Stimulated activated CD4-positive, alpha-beta T cell treated with anti-CD3 and anti-CD28 coated beads, Interleukin-1b, Interleukin-23, amount 100 ng/mL, for 24 hours (primary cell): ENCODE measurements at places on chromosomes 12 and 14.

DNA sequence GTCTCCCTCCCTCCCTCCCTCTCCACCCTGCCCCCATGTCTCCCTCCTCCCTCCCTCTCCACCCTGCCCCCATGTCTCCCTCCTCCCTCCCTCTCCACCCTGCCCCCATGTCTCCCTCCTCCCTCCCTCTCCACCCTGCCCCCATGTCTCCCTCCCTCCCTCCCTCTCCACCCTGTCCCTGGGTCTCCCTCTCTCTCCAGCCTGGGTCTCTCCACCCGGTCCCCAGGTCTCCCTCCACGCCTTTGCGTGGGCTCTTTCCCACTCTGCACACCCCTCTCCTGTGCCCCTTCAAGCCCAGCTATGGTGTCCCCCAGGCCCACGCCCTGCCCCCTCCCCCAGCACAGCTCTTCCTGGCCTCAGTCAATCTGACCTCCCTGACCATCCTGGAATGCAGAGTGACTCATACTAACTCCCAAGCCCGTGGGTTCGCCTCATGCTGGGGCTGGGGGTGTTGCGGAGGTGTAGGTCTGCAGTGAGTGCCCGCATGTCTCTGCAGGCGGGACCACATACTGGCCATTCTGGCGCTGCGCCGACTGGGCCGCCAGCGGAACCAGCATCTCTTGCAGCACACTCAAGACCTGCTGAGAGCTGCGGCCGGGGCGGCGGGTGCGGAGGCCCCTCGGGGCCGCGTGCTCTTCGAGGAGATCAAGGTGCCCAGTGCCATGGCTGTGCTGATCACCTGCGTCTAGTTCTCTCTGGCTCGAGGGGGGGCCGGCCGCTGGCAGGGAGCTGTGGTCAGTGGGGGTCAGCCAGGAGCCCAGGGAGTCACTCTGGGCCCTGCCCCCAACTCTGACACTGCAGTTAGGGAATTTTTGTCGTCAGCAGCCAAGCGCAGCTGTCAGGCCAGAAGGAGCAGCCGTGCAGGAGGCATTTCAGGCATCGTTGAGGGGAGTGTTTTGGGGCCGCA is 13.5 kb upstream of the TNFAIP2 start:
- DNase-seq, result no peak

DNA sequence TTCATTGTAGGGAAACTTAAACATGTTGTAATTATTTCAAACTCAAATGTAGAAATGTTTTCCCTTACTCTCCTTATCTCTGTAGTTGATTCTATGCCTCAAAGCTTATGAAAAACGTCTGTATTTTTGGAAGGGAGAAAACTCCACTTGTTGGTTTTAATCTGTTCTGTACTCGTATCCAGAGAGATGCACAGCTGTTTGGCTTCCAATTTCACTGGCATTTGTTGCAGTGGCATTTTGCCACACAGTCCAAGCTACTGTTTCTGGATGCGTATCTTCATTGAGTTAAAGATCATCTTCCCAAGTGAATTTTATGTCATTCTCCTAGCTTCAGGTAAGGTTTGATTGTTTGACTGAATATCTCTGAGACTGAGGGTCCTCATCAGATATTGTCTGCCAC is 481.4 kb downstream of the TRHDE start:
- DNase-seq, result no peak

- no peak for DNase-seq
Measured at GRCh38 chr12:68765696-68766095, 19.7 kb downstream of the SLC35E3 start.

DNA sequence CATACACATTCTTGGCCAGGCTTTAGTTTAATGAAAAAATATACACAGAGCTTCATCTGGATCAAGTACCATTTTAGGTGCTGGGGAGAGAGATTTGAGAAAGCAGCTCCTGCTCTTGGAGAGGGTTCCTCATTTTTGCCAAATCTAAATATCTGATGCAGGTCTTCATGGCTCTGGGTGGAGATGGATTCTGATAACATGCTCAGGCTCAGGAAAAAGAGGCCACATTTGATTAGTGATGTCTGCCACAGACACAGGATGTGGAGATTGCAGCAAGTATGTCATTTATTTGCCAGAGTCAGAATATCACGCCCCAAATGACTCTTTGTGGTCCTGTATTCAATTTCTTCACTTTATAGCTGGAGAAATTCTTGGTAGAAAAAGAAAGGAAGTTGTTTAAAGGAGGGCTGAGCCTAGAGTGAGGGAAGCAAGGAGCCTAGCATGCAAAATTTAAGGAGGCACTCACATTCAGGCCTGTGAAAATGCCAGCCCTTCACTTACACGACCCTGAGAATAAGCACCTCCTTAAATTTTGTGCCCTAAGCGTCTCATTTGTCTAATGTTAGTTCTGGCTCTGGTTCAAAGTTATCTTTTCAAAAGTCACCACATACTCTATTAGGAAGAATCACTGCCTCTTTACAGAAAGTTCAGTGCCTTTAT is 492.9 kb upstream of the TBX3 start:
- DNase-seq, result no peak

GRCh38 chr12:28191051-28192048 is 1.1 kb downstream of the CCDC91 start:
- peak; percentile 4 for DNase-seq

DNA sequence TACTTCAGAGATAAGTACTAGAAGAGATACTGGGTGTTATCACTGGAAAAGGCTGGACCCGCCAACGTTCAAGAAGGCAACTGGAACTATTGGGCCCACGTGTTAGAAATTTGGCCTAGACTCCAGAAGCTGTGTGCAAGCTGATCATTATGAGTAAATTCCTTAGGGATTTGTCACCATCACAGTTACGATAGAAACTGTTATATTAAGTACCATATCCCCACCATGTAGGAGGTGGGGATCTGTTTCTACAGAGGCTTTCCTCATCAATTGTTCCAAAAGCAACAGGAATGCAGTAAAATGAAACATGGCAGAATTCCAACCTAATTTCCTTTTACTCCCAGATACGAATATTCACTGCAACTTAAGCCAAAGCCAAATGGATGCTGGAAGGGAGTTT is 170.7 kb downstream of the NOVA1 start:
- no peak for DNase-seq

DNA sequence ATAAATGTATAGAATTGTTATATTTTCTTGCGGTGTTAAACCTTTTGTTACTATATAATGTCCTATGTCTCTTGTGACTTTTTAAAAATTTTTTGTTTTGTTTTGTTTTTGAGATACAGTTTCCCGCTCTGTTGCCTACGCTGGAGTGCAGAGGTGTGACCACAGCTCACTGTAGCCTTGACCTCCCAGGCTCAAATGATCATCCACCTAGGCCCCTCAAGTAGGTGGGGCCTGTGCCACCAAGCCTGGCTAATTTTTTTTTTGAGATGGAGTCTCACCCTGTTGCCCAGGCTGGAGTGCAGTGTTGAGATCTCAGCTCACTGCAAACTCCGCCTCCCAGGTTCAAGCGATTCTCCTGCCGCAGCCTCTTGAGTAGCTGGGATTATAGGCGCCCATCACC is 26.5 kb upstream of the RCOR1 start:
- no peak for DNase-seq

DNA sequence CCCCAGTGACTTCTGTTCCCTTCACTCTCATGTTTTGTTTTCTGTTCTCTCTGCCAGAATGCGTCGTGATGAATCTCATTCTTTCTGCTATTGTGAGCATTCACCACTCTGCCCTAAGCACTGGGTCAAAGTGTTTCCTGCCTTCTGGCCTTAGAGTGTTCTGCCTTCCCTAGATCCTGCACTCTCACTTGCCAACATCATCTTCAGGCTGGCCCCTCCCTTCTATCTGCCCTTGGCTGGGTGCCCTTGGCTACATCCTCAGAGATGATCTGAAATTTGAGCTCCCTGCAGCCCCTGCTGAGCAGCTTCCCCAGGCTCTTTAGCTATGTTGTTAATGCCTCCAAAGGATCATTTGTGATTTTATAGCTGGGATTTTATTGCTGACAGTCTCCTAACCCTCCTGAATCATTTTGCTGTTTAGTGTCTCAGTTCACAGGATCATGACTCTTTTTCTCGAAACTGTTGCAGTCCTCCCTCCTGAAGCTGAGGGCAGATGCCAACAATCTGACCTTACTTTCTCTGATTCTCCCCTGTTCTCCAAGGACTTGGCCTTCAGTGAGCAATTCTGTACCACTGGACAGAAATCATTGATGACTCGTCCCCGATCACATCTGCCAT is 4.5 kb downstream of the DHRS2 start:
- no peak for DNase-seq

- DNase-seq, result no peak
Measured at GRCh38 chr12:123996581-123996980, 23.6 kb downstream of the ZNF664 start.

- no peak for DNase-seq
Measured at GRCh38 chr12:60644076-60644475, 1048.2 kb downstream of the SLC16A7 start.

DNA sequence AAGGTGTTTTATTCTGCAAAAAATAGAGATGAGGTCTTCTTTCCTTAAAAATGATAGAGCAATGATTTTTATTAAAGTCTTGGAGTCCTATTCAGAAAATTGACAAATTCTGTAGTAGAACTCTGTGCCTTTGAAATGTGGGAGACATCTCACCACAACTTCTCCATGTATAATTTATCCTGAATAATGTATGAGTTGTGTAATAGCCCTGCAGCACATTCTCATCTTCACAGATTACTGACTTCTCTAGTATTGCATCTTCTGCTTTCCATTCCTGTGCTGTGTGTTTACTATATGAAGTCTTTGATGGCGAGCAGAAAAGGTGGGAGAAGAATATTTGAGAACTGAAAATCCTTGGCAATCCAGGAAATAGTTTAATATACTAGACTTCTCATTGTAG is 255.6 kb downstream of the TTC6 start:
- DNase-seq, result no peak

GRCh38 chr12:124650912-124651311 is 83.5 kb upstream of the NCOR2 start:
- no peak for DNase-seq

DNA sequence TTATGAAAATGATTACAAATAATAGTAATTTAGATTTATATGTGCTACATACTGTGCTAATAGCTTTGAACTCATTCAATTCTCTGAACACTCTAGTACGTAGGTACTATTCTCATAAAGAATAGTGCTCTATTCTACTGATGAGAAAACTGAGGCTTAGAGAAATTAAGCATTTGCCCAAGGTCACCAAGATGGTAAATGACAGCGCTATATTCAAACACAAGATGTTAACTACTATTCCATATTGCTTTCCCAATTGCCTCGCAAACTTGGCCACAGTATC is 182.9 kb upstream of the GZMB start:
- DNase-seq, result no peak

DNA sequence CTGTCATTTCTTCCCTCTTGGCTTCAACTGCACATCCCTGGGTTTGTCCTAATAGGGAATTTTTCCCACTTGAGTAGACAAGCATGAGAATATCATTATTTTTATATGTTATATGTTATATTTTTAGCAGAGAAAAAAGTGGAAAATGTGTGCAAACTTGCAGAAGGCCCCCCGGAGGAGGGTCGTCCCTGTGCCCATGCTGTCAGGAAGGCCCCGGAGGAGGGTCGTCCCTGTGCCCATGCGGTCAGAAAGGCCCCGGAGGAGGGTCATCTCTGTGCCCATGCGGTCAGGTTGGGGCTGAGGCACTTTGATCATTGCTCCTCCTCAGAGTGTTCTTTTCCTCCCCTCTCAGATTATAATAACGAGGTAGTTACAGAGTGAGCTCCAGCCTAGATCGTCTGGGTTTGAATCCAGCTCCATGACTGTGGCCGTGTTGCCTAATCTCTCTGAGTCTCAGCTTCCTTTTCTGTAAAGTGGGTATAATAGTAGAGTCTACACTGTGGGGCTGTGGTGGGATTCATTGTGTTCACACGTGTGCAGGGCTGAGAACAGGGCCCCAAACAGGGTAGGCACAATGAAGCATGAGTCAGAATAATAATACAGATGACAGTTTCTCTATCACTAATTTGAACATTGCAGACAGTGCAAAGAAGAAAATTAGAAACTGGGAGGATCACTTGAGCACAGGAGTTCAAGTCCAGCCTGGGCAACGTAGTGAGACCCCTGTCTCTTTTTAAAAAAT is 33.4 kb downstream of the ELK3 start:
- no peak for DNase-seq

- no peak for DNase-seq
Measured at GRCh38 chr14:96824283-96824682, 27.1 kb downstream of the VRK1 start.

DNA sequence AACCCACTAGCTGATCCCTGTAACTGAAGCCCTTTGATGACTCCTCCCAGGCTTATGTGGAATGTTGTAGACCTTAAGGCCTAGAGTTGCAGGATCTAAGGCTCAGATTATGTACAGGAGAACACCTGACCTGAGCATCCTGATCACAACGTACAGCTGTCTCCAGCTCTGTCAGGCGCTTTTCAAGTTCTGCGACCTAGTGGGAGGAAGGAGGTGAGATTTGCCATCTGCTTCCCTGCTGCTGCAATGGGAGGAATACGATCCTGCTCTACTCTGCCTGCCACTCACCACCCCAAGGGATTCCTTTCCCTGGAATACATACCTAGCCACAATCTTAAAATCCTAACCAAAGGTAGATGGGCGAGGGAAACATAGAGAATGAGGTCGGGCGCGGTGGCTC is 10.5 kb downstream of the MBD6 start:
- no peak for DNase-seq

GRCh38 chr12:7109572-7109920 is 532 bp upstream of the C1RL start:
- no peak for DNase-seq

- peak; percentile 57 for DNase-seq
Measured at GRCh38 chr12:49347311-49348193, 864 bp downstream of the DNAJC22 start.

DNA sequence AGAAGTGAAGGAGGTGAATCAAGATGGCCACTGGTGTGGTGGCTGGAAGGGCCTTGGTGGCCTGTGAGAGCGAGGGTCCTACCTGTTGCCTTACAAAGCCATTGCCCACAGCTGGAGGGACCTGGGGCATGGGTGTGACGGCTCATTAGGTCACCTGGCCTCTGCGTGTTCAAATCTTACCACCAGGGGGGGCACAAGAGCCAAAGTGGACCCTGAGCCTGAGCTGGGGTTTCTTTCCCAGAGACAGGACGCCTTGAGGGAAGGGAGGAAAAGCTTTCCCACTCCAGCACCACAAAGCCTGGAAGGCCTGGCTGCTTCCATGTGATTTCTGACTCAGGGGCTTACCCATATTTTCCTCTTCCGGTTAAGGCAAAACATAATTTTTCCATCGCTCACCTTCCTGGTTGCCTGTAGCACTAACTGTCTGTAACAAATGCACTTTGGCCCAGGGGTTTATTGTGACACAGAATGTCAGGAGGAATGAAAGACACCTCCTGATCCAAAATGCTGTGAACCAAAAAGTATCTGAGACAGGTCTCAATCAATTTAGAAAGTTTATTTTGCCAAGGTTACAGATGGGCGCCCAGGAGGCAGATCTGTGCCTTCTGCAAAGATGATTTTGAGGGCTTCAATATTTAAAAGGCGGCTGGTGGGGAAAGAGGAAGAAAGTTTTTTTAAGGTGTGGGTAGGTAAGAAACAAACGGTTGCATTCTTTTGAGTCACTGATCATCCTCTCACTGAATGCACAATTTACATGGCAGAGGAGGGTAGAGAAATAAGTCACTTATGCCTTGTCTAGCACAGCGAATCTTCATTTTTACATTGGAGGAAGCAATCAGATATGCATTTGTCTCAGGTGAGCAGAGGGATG is 4.3 kb upstream of the CD9 start:
- DNase-seq, result peak; percentile 75
